ENCODE measurements at places on chromosomes 2 and 18.

- no peak for DNase-seq
Measured at GRCh38 chr2:166068981-166069380, 58.8 kb downstream of the SCN1A start.

- DNase-seq, result no peak
Measured at GRCh38 chr18:74370115-74370514, 54.5 kb downstream of the C18orf63 start.

DNA sequence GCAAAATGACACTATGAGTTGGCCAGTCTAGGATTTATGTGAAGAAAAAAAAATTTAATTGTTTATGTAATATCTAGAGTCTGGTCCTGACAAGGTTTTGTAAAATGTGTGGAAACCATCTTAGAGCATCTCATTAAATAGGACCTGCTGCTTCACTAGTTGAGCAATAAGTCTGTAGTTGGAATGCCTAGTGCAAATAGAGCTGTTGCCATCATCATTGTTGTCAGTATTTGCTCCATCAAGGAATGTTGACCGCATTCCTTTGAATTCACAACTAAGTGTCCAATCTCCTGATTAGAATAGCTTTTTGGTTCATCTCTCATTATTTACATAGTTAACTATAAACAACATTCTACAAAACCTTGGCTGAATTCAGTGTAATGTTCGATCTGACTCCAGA, 32.2 kb upstream of the RPE start:
- no peak for DNase-seq

GRCh38 chr2:160533482-160533881, 39.9 kb upstream of the RBMS1 start:
- no peak for DNase-seq

DNA sequence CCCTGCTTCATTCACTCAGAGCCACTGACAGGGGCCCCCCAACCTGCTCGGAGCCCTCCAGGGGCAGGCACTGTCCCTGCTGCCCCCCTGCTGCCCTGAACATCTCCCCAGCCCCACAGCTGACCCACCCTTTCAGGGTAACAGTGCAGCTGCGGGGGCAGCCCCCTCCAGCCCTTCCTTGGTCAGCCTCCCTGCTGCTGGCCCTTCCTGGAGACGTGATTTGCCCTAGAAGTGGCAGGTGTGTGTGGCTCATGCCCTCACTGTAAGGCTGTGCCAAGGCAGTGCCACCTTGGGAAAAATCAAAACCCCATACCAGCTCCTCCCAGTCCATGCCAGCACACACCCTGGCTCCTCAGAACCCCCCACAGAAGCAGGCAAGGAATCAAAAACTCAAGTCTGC, 184.2 kb upstream of the HDAC4 start:
- DNase-seq, result no peak

DNA sequence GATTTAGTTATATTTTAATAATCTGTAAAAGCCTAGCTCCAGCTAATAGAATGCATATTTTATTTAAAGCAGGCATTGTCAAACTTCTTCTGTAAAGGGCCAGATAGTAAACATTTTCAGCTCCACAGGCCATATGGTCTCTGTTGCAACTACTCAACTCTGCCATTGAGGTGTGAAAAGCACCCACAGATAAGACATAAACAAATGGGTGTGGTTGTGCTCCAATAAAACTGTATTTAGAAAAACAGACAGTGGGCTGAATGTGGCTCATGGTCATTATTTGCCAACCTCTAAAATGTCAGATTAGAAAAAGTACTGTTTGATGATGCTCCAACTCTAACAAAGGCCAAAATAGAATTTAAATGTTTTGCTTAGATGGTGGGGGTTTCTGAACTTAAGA, 519.9 kb downstream of the RNF144A start:
- DNase-seq, result no peak

- DNase-seq, result no peak
Measured at GRCh38 chr2:143575340-143575739, 446.1 kb downstream of the ARHGAP15 start.

DNA sequence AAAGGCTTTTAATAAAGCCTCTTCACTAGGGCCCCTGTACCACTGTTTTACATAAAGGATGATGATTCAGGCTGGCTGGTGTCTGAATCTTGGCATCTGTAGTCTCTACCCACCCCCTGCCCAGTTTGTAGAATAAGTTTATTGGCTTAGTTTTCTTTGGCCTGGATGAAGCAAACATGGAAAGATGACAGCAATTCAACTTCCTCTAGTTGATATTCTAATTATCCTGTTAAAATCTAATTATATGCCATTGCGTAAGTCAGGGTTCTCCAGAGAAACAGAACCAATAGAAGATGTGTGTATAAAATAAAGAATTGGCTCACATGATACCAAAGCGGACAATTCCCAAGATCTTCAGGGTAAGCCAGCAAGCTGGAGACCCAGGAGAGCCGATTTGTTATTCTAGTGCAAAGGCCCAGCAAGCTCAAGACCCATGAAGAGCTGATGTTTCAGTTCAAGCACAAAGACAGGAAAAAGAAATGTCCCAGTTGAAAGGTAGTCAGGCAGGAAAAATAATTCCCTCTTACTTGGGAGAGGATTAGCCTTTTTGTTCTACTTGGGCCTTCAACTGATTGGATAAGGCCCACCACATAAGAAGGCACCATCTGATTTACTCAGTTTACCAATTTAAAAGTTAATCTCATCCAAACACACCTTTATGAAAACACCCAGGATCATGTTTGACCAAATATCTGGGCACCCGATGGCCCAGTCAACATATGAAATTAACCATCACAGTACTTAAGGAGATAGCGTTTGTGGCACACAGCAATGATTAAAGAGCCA, 82.6 kb upstream of the LYPD1 start:
- no peak for DNase-seq

DNA sequence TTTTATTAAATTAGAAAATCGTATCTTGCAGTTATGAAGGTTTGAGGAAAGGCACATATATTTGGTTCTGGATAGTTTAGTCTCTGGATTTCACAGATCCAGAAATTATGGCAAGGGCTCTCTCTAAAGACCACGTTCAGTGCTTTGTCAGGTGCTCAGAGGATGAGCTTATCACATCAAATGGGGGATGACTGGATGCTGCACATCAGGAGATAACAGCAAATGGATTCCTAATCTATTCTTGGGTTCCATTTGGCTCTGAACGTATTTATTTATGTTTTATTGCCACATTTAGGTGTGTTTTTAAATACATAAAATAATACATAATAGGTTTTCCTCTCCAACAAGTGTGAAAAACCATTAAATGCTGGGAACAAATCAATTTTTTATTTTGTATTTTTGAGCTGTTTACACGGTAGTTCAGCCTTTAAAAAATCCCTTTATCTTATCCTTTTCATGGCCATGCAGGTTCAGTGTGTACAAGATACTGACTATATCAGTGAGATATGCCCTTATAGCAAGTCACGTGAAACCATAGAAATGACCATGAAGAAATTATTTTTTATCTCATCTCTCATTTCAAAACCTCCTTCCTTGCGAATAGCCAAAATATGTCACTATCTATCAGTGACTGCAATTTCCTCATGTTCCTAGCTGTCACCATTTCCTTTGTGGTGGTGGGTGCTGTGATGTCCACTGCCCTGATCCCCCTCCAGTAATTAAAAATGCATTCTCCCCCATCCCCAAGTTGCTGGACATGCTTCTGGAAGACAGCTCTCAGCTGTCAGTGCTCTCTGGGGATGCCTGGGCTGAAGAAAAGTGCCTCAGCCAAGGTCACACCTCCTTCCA, 25.9 kb upstream of the CXCR4 start:
- no peak for DNase-seq

DNA sequence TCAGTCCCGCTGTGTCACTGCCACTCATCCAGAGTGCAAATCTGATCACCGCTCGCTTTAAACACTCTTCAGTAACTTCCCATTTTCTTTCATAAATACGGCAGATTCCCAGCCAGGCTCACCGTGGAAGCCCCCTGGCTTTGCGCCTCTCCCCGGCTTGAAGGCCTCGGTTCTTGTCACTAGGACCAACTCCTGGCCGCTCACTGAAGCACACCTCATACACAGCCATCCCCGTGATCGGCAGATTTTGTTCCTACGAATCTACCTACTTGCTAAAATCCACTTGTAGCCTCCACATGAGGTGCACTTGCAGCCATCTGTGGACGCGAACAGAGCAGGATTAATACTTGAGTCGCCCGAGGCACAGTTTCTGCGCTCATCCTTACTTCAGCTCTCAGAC, 462.4 kb upstream of the MYT1L start:
- no peak for DNase-seq

DNA sequence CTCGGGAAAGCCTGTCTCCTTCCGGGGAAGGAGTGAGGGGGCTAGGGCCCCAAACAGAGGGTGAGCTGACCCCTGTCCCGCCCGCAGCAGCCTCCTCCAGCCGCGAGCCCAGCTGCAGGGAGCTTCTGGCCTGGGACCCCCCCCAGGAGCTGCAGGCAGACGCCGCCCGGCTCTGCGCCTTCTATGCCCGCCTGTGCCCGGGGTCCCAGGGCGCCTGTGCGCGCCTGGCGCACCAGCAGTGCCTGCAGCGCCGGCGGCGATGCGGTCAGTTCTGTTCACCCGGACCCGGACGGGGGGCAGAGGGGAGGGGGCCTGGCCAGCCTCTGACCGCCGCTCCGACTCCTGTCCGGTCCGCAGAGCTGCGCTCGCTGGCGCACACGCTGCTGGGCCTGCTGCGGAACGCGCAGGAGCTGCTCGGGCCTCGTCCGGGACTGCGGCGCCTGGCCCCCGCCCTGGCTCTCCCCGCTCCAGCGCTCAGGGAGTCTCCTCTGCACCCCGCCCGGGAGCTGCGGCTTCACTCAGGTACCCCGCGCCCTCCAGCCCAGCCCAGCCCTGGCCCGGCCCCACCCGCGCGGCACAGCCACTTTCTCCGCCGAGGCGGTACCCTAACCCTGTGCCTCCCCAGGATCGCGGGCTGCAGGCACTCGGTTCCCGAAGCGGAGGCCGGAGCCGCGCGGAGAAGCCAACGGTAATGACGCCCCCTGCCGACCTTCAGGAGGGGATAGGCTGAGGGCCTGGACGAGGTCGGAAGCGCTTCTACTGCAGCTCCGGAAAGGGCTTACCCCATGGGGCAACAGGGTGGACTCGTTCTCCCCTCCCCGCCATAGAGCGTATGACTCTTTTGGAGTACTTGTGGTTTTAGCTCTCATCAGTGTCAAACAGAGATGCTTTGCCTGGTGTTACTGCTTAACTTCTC, 2.0 kb upstream of the CHRND start:
- DNase-seq, result no peak
